ENCODE measurements at places on chromosomes 7 and 10. TPM values are rescaled to one million over a fixed set of nuclear protein-coding genes. Genes with fewer than 3 reads are reported as not detected.

Gene CAMK2B
- 4.9 TPM for polyA plus RNA-seq

DNA sequence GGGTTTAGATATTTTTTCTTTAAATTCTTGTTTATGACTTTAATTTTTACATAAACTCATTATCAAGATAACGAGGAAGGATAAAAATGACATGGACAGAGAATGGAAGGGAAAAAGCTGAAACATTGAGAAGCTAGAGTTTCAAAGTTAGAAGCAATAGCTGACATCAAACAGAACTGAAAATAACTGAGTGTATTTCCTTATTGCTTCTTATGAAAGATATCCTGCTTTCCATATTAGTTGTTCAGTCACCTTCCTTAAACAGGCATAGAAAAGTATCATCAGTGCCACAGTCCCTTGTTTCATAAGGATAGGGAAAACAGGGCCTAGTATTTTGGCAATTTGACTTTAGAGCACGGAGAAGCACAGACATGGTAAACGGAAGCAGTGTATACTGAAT lies 460.5 kb upstream of the GHITM start:
- DNase-seq, result no peak

GRCh38 chr7:30278849-30279652 lies 5.3 kb upstream of the ZNRF2 start:
- DNase-seq, result no peak

Gene SPAM1
- not detected for polyA plus RNA-seq

DNA sequence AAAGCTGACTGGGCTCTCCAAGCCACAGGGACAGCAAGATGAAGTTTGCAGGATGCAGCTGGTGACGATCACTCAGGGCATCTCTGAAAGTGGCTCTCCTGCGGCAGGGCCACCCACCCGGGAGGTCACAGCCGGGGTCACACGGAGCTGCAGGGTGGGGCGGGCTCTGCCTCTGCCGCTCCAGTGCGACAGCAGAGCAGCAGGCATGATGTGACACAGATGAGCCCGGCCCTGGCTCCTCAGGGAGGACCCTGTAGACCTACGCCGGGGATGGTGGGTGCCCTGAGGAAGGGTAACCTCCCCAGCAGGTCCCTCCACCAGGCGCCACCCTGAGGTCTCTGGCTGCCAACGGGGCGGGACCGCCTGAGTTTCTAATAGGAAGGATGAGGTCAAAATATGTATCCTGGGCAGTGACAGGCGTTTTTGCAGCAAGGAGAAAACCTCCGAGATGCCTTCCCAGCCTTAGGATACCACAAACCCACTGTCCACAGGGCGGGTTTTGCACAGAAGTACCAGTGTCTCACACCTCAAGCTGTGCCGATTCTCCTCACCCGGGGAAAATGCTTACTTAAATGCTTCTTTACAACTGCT lies 114.8 kb upstream of the DIP2C start:
- no peak for DNase-seq

DNA sequence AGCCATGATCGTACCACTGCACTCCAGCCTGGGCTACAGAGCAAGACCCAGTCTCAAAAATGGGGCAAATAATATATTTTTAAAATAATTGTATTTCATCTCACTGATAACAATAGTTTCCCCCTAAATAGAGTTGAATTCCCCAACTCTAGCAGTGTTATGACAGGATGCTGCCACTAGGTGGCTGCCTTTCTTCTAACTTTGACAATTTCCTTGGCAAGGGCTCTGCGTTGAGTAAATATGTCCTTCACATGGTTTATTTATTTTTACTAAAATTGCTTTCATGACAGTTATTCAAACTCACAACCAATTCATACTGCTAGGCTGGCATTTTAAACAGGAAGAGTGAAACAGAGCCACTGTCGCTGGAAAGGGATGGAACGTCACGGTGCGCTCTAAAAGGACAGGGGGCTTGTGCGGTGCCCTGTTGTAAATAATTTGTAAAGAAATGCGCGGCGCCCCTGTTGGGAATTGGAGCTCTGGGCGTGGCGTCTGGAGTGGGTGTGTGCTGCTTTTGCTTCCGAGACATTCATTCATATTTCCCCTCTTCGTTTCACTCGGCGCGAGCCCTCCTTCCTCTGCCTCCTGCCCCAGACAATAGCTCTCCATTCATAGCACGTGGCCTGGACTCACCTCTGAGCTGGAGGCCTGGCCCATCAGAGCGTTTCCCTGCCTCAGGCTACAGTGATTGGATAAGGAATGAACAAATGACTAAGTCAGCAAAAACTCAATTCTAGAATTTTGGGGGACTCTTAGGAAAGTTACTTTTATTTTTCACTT lies 20.5 kb upstream of the PITRM1 start:
- peak; percentile 33 for DNase-seq

DNA sequence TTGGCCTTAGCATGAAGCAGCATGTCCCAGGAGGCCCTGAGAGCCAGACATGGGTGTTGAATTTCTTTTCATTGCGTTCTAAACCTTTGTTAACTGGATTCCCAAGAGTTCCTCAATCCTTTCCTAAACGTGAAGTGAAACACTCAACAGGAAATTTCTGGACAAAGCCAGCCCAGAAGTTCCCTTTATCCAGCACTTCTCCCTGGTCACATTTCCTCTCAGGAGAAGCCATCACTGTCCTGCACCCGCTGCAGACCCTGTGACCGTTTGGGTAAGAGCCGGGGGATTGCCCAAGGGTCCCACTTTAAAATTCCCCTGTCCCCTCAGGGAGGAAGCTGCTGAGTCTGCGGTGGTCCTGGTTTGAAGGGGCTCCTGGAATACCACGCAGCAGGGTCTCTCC lies 88.0 kb upstream of the ZPBP start:
- DNase-seq, result no peak

DNA sequence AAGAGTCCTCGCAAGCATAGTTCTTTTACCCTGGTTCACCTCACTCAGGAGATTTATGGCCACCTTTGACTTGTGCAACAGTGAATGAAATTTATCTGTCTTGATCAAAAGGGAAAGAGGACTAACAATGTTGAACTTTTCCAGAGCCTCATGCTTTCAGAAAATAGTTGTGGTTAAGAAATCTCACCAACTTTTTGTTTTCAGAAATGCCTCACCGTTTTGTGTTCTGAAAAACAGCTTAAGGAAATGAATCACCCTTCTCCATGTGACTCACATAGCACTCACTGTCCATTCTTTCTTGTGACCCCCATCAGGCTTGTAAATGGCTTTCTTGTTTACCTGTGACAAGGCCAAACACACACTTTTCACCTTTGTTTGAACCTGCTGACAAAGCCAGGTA lies 148.6 kb upstream of the FAM3C start:
- DNase-seq, result peak; percentile 98

DNA sequence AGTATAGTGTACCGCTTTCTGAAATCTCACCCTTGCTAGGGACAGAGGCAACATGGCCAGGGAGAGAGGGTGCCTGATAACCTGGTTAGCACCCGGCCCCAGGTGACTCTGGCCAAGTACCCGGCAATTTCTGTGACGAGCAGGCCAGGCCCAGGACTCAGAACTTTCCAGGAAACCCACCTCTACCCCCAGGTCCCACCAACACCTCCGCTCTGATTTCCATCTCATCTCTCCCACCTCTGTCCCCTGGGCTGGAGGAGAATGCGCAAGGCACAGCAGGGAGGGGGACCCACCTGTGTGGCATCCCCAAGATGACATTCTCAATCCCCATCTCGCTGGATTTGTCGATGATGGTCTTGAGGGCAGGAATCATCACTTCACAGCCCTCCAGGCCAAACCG lies 11.6 kb downstream of the OGDHL start:
- DNase-seq, result no peak

DNA sequence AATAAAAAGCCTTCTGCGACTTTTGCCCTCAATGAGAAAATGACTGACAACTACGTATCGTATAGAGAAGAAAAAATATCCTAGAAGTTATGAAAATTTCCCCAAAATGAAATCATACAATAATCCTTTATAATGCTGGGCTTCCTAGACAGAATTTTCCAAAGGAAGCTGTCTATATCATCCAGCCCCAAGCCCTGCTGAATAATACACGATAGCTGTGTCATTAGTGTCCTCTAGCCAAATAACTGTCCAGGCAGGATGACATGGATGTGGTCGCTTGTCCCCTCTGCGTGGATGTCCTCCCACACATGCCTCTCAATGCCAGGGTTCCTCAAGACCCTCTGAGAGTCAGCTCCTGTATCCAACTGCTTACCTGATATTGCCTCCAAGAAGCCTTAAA lies 61.7 kb upstream of the ECHDC3 start:
- DNase-seq, result no peak

DNA sequence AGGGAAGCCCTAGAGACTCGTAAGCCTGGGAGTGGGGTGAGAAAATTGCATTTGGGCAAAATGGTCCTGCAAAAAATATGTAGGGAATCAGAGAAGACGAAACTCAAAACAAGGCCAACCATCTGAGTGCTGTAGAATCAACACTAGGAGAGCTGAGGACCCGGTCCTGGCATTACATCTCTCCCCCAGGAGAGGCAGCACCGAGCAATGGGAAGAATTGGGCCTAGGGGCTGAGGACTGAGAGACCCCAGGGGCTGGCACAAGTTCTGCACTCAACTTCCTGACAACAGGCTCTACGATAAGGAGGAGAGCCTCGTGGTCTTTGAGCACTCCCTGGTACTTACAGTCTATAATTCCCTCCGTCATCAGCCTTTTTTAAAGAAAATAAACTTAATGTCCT lies 47.6 kb downstream of the BPGM start:
- DNase-seq, result no peak

GRCh38 chr7:91549878-91550277 lies 285.6 kb downstream of the FZD1 start:
- DNase-seq, result no peak

DNA sequence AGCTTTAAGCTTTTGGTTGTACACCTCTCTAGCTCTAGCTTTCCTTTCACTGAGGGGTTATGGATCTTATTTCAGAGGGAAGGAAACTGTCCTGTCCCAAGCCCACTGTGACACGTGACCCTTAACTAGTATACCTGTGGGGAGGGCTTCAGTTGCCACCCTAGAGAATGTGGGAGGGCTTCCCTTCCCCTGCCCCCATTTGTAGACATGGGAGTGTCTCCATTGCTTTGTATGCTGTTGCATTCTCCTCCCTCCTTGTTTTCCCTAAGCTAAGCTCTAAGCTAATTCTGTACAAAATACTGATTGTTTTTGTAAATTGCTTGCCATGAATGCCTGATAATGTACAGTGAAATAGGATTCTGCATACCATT lies 11.2 kb downstream of the LUC7L2 start:
- DNase-seq, result no peak

Gene AKR1C8
- not detected for polyA plus RNA-seq

DNA sequence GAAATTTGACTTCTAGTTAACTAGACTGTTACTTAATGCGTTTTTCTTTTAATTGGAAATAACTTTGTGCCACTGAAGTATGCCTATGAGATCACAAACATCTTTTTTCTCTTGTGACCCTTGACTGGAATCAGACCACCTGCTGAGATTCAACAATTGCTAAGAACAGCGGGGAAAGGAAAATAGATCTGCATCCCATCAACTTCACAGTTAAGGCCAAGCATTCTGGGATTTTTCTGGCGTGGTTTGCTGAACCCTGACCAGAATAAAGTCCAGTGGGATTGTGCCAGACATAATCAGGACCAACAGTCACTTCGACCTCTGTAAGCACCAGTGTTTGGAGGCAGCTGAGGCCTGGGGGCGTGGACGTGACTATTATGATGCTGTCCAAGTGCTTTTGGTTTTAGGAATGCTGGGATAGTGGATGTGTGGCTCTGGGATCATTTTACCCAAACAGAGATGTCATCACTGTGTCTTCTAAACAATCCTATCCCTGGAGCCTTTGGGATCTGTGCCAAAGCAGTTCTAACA lies 373.3 kb upstream of the PRKCQ start:
- DNase-seq, result no peak

DNA sequence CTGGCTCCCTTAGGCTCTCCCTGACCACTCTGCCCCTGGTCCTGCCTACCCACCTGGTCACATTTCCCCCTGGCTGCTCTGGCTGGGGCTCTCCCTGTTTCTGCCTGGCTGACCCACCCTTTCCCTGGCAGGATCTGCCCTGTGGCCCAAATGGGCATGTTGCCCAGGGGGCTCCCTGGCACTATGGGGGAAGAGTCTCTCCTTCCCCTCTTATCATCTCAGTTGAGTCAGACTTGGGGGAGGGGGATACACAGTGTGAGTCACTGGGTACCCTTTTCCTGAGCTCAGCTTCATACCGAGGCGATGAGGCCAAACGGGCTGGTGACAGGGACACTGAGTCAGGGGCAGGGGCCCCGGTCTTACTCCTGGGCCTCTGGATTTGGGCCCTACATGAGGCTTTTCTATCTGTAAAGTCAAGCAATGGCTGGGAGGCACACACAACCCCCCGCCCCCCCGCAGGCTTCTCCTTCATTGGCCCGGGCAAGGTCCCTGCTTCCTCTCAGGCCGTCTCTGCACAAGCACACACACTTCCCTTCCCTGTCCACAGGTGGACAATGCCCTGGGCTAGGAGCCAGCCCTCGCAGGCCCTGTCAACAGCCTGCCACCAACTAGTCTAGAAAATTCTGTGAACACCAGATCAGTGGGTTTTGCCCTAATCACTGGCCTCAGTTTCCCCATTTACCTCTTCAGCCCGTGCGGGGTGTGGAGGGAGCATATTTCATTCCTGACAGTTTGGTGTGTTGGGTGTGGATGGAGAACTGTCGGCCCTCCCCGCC lies 627 bp upstream of the FLNC start:
- DNase-seq, result no peak

DNA sequence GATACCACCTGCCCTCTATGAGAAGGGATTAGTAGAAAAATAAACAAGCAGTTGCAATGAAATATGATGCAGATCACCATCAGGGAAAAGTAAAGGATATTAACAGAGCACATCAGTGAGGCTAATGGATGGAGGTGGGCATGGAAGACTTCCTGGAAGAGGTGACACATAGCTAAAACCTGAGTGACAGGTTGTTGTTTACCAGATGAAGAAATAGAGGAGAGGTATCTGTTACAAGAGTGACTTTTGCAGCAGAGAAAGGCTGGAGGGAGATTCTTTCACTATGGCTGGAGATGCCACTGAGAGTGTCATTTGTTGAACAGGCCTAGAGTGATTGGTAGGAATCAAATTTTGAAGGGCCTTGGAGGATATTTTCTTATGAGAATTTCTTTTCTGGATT lies 646.2 kb downstream of the GATA3 start:
- no peak for DNase-seq

Gene EN2
- not detected for polyA plus RNA-seq

DNA sequence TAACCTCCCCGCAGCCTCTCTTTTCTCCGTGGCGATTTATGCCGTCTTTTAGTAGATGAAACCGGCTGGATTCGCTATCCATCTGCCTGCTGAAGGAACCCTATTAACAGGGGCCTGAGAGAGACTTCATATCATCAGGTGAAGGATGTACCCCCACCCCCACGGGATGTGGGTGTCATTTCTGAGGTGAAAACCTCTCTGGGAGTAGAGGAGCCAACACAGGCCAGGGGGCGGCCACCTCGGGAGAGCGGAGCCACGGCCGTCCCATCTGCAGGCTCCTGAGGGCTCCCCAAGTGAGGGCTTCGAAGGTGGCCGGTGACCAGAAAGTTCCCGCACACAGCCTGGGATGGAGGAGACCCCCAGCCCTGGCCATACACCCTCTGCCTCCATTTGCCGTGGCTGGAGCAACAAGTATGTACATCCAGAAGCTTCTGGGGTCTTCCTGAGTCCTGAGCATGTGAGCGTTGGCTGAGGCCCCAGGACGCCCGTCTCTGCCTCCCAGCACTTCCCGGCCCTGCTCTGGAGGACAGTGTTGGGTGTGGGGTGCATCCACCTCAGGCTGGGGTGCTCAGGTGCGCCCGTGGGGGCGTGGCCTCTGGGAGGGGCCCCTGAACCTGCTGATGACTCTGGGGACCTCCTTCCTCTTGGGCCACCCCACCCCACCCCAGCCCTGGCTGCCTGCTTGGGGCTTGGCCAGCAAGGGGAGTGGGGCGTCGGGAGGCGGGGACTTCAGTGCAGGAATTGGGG lies 84.7 kb downstream of the NKX6-2 start:
- no peak for DNase-seq

GRCh38 chr10:76282061-76283025 lies 850.9 kb downstream of the LRMDA start:
- DNase-seq, result no peak

All from mammary epithelial cell (primary cell).